ENCODE measurements at places on chromosomes 3 and 15. TPM values are rescaled to one million over a fixed set of nuclear protein-coding genes. Genes with fewer than 3 reads are reported as not detected.
A peak's percentile ranks its signal among the peaks of the same experiment; 100 is the strongest.

GRCh38 chr15:36415643-36416042 is 163.8 kb upstream of the CDIN1 start:
- DNase-seq: no peak

DNA sequence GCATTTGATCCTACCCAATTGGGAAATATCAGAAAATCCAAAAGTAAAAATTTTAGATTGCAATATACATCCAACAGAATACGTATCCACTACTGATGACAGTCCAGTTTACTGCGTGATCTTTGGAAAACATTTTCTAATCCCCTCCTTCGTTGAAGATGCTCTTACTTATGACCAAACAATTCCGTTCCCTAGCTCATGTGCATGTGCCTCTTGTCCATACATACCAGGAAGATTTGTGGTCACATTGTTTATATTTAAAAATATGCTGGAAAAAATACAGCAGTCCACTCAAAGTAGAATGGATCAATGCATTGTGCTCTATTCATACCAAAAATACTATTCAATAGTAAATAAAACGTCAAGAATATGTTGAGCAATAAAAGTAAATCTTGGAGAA is 135.3 kb downstream of the CHL1 start:
- DNase-seq: no peak

The HACD3 gene
- 84.3 TPM for total RNA-seq

DNA sequence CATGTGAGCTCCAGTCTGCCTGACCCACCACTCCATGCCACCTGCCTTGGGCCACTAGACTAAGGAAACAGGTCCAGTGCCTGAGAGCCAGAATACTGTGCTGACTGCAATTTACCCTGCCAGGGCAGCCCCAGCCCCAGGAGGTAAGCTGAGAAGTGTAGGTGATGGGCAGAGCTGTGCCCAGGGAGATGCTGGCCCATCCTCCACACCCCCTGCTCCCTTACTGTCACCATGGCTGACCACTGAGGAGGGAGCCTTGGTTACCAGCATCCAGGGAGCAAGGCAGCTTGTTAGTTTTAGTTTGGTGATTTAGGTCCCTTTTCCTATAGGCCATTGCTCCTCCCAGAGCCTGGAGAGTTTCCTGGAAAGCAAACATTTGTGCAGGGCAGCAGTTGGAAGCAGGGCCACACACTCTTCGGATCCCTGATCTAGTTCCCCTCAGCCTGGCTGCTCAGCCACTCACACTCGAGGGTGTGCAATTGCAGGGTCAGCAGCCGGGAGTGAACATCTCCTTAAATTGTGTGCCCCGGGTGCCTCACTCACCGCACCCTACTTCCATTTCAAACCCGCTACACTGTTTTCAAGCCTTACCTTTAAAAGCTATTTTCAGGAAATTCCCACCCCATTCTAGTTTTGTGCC is 2.0 kb downstream of the GALNT15 start:
- DNase-seq: peak; percentile 19

The TMEM44 gene
- 42.1 TPM for total RNA-seq

The ABHD10 gene
- total RNA-seq: 21.6 TPM

DNA sequence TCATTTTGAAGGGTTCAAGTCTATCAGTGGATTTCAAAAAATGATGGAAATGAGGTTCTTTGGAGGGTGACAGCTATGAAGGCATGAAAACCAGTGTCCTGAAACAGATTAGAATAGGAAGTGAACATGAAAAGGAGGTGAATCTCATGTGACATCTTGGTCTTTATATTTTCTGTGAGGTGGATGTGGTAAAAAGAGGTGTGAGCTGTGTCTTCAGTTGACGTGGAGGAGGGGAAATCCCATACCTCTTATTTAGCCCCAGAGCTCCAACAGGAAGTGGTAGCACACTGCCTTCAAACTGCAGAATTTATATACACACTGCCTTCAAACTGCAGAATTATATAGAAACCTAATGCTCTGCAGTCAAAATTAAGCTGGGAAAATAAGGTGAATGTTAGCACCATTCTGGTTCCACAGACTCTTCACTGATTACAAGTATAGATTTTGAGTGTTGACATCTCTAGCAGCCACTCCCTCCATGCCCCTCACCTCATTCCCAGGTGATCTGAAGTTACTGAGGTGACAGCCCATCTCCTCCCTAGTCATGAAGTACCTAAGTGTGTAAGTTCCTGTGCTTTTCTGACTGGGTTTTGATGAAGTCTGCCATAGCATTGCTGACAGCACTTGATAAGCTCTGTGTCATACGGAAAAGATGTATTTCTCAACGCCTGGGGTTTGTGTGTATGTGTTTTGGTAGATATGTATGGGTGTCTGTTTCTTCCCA is 2.7 kb downstream of the RAB8B start:
- no peak for DNase-seq

DNA sequence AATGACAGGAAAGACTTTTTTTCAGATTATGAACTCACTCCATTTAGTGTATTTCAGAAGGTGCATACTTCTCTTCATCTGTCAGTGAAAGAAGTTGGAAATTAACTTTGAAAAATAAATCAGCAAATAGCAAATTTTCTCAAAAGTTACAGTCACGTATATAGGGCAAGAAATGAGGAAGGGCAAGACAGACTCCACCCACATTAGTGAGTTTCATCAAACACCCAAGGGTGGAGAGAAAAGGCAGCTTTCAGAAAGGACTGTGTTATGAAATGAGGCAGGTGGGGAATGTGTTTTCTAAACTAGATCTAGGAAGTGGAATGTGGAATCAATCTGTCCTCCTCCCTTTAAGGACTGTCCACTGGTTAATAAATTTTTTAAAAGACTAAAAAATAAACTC is 2.9 kb downstream of the SLC22A13 start:
- DNase-seq: no peak

- no peak for DNase-seq
These were observed 20.6 kb upstream of the PDE8A start for GRCh38 chr15:84961114-84961452.

The CPN2 gene
- total RNA-seq: not detected
